ENCODE measurements at places on chromosomes 11 and 22. TPM values are rescaled to one million over a fixed set of nuclear protein-coding genes. Genes with fewer than 3 reads are reported as not detected.
A peak's percentile ranks its signal among the peaks of the same experiment; 100 is the strongest.

DNA sequence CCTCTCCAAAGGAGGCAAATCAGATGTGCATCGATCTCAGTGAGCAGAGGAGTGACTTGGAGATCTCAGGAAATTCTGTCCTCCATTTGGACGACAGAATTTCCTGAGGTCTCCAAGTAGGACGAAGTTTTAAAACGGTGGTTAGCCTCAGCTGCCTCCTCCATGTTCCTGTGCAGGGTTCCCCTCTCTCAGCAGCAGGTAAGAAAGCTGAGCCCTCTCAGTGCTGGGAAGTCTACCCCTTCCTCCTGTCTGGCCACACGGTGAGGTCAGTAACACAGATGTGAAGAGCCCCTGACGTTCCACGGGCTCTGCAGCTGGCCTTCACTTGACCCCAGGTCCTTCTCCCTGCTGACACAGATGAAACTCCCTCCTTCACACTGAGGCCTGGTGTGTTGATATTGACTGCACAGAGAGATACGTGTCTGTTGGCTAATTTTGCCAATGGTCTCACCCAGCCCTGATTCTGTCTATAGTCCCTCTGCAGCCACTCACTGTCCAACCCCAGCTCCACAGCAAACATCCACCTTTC, 607.4 kb upstream of the B3GAT1 start:
- H3K27ac ChIP-seq = no peak overlapping the region
- H3K4me3 ChIP-seq = no peak overlapping the region
- H3K4me1 ChIP-seq = no peaks in the 10 kb centered on the region
- peaks cover 3% of the 10 kb centered on the region for H3K27me3 ChIP-seq

DNA sequence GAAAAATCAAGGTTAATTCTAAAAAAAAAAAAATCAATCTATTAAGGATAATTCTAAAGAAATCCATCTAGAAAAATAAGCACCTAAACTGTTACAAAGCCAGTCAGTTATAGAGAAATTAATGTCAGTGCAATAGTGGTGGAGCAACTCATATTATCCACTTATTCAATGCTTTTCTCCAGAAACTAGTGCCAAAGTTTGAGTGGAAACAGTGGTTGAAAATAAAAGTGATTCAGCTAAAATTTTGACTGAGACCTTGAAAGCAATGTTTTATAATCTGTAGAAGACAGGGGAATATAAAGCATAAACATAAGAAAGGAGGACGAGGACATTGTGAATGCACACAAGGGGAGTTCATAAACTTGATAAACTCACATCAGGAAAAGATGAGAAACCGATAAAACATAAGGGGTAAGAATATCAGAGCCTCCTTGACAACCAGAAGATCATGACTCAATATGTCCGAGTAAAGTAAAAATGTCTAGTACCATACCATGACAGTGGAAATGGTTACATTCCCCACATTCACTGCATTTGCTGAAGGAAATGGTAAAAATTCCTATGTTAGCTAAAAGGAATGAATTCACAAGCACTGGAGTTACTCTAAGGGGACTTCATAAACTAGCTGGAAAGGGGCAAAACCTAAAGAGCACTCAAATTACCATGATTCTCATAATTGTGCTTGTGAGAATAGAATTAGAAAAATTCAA, 58.7 kb upstream of the SLC5A12 start:
- no peak overlapping the region for H3K27ac ChIP-seq
- no peak for DNase-seq
- no peaks in the 10 kb centered on the region for H3K36me3 ChIP-seq
- H3K4me3 ChIP-seq = no peak overlapping the region
- no peaks in the 10 kb centered on the region for H3K4me1 ChIP-seq

Gene LAYN
- total RNA-seq = not detected

DNA sequence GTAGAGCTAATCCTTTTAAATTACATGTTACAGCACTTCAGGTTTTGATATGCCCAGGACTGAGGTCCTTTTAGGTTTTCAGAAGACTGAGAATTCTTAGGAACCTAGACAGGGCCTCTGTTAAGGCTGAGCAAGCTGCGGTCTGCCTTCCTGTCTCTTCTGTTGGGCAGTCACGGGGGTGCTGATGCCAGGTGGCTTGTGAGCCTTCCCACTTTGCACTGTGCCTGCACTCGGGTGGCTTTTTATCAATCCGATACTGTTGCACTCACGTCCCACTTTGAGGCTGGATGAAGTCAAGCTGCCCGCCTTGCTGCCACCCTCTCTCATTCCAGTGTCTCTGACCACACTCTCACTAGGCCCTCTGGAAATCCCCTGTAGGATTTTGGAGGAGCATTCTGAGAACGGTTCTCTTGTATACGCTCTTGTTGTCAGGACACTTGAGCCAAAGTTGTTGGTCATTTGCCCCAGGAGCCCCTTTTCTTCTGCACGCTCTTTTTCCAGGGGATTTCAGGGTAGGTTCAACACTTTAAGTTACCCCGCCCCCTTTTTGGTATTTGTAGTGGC, 141.8 kb downstream of the TEAD1 start:
- no peaks in the 10 kb centered on the region for H3K27me3 ChIP-seq
- no peak overlapping the region for H3K4me3 ChIP-seq
- no peak for DNase-seq
- H3K36me3 ChIP-seq = no peaks in the 10 kb centered on the region
- H3K27ac ChIP-seq = no peak overlapping the region
- no peaks in the 10 kb centered on the region for H3K4me1 ChIP-seq

GRCh38 chr11:6606471-6607189, 3.1 kb downstream of the ILK start:
- H3K36me3 ChIP-seq = peaks cover 42% of the 10 kb centered on the region
- H3K27ac ChIP-seq = peak overlapping the region; percentile 56
- peaks cover 66% of the 10 kb centered on the region for H3K4me1 ChIP-seq
- H3K27me3 ChIP-seq = no peaks in the 10 kb centered on the region
- peak; percentile 53 for DNase-seq
- H3K4me3 ChIP-seq = no peak overlapping the region

DNA sequence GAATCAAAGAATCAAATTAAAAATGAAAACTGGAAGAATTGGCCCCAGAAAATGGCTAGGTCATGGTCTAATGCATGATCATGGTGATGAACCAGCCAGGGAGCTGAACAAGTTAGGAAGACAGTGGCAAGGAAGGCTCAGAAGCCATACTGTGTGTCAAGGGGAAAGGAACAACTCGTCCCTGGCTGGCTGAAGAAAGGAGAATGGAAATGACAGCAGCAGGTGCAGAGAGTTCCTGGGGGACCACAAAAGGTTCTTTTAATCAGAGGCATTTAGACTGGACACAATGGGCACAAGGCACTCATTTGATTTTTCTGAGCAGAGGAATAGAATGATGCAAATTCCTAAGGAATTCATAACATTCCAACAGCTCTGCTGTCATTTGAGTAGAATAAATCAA, 209.9 kb downstream of the LARGE1 start:
- H3K4me3 ChIP-seq = no peak overlapping the region
- no peaks in the 10 kb centered on the region for H3K27me3 ChIP-seq
- no peaks in the 10 kb centered on the region for H3K36me3 ChIP-seq
- DNase-seq = no peak
- no peaks in the 10 kb centered on the region for H3K4me1 ChIP-seq

DNA sequence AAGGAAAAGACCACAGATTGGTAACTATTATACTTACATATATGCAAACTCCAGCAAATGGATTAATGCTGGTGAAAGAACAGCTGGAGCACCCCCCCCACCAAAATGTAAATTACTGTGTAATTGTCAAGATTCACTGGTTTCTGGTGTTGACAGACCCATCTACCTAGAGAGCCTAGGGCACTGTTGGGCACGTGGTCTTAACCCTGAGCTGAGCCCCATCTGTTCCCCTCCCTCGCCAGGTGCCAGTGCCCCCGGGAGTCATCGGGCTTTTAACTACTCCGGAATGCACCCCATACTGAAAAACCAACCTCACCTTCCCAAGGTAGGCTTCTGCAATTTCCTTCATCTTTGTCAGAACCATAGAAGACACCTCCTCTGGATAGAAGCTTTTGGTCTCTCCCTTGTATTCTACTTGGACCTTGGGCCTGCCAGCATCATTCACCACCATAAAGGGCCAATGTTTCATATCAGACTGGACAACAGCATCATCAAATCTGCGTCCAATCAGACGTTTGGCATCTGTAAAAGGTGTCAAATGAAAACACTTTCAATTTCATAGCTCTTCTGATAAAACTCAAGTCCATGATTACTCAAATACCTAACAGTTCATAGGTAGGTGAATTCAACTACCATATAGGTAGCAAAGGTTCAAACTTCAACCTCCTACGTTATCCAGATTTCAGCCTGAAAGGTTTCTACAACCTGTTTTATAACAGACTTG, 1.5 kb downstream of the HSPA8 start:
- peak; percentile 38 for DNase-seq
- H3K27me3 ChIP-seq = no peaks in the 10 kb centered on the region
- peaks cover 72% of the 10 kb centered on the region for H3K4me1 ChIP-seq
- H3K27ac ChIP-seq = peak overlapping the region; percentile 25

DNA sequence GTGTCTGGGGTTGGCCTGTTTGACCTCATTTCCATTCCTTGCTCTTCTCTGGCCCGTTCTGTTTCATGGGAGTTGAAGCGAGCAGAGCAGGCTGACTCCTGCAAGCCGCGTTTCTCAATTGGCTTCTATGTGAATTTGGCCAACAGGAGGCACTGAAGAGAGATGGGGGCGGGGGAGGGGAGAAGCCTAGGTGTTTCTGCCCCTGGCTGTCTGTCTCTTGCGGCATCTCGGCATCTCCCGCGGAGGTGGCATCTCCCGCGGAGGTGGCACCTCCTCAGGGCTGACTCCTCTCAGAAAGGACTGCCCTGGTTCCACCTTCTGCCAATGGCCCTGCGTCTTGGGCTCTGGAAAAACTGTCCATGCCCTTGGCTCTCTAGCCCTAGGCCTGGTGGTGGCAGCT, 125.6 kb upstream of the CSNK2A3 start:
- peaks cover 3% of the 10 kb centered on the region for H3K27me3 ChIP-seq
- no peak overlapping the region for H3K27ac ChIP-seq
- H3K4me1 ChIP-seq = no peaks in the 10 kb centered on the region
- H3K4me3 ChIP-seq = no peak overlapping the region

Gene KRTAP5-5
- total RNA-seq = not detected

Gene RFPL2
- total RNA-seq = not detected

- no peak for DNase-seq
- H3K27ac ChIP-seq = no peak overlapping the region
- H3K4me1 ChIP-seq = no peaks in the 10 kb centered on the region
- H3K4me3 ChIP-seq = no peak overlapping the region
Measured at GRCh38 chr11:57288771-57289579, 35.8 kb downstream of the TNKS1BP1 start.

Gene PHF21B
- total RNA-seq = not detected

Measured in B cell (primary cell).